Ureter (tissue), 1 donor: ENCODE measurements at places on chromosomes 3 and 15. TPM values are rescaled to one million over a fixed set of nuclear protein-coding genes. Genes with fewer than 3 reads are reported as not detected.

DNA sequence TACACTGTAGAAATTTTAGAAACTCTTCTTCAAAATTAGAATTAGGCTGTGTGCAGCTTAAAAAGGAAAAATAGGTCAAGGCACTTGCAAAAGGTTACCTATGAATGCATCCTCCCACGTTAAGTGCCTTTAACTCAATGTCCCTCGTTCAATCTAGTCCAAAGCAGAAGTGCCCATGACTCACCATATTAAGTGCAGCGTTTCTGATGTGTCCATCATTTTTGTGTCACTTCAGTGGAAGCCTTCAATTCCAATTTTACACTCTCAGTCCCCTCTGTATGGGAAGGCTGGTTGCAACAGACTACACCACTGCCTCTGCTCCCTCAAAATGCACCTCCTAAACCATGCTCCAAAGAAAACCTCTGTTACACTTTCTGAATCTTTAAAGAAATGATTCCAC is 53.4 kb downstream of the FOXB1 start:
- DNase-seq = no peak

- DNase-seq = no peak
Measured at GRCh38 chr15:73826711-73827251, 46.6 kb upstream of the TBC1D21 start.

ATP13A4 gene
- total RNA-seq = 2.1 TPM

ENTPD3 gene
- total RNA-seq = 30.1 TPM

DISP2 gene
- total RNA-seq = 0.60 TPM
